HuH-7 (cell line): ENCODE measurements at places on chromosomes 3 and 15.

- DNase-seq: no peak
These were observed 57.4 kb downstream of the EEFSEC start for GRCh38 chr3:128210711-128211110.

DNA sequence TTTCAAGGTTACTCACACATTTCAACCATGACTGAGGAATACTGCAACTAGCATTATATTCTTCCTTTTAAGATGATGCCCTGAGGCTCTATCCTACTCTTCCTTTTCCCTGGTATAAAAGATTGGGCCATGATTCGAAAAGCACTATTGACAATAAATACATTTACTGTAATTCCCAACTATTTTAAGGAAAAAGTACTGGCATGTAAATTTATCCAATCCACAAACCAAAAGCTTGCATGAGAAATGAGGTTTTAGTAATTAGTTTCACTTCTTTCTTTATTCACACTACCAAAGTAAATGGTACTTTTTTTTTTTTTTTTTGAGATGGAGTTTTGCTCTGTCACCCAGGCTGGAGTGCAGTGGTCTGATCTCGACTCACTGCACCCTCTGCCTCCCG lies 310.2 kb downstream of the LRRC3B start:
- DNase-seq: no peak

DNA sequence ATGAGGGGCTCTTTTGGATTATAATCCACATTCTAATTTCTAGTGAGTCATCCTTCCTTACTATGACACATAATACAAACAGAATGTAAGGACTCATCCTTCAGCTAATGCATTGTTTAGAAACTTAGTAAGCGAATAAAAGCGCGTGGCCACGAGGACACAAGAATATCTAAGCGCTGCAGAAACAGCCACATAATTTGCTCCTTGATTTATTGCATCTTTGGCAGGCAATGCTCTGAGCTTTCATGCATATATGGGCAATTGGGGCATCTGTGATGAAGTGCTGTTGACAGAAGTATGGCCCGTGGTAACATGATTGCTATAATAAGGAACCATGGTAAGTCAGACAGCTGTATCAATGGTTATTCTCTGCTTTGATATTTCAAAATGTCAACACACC lies 191.3 kb upstream of the ZNF385D start:
- no peak for DNase-seq

DNA sequence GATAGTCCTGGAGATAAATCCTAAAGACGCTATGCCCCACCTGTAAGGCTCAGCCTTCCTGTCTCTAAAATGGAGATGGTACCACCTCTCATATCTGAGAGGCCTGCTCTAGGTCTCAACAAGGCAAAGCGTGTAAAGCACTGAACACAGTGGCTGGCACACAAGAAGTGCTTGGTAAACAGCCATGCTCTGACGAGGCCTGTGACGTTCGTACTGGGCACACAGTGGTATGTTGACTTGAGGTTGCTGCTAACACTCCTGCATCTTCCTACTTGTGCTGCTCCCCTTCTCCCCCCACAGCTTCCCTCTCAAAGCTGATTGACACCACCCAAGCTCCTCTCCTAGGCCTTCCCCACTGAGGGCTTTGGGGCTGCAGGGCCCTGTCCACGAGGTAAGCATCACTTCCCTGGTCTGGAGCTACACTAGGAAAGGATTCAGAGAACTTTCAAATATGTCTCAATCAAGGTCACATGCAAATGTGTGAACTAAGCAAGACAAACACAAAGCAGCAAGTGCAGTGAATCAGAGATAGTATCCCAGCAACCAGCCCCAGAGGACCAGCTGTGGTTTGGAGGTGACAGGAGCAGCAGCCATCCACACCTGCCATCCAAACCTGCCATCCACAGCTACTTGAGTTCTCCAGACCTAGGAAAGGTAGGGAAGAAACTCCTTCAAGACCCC lies 177.5 kb downstream of the STT3B start:
- peak; percentile 28 for DNase-seq

DNA sequence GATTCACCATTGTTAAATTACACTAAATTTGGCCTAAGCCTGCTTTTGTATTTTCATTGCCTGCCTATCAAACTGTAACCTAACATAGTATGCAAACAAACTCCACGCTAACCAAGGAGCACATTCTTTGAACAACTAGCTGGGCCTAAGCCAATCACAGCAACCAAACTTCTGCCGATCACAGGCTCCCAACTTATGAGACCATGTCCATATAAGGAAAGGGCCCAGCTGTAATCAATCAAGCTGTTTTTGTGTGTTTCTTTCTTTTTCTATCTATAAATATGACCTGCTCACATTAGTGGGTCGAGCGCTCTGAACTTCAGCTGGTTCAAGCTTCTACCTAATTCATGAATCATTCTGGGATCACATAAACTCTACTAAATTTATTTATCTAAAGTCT lies 473.6 kb downstream of the SI start:
- DNase-seq: no peak

DNA sequence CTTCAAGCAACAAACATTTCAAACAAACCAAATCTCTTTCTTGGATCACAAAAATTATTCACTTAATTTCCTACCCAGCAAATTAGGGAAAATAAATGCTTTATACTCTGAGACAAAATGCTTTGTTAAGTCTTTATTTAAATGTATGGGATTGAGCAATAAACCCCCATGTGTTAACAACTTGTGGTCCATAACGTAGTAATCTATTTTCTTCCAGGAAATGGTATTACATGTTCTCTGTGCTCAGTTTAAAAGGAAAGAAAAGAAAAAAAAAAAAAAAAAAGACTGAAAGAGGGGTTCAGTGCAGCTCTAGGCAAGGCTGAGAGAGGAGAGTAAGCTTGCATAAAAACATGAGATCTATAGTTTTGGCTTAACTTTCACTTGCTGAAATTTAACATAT lies 102.3 kb downstream of the PIK3CB start:
- DNase-seq: no peak

DNA sequence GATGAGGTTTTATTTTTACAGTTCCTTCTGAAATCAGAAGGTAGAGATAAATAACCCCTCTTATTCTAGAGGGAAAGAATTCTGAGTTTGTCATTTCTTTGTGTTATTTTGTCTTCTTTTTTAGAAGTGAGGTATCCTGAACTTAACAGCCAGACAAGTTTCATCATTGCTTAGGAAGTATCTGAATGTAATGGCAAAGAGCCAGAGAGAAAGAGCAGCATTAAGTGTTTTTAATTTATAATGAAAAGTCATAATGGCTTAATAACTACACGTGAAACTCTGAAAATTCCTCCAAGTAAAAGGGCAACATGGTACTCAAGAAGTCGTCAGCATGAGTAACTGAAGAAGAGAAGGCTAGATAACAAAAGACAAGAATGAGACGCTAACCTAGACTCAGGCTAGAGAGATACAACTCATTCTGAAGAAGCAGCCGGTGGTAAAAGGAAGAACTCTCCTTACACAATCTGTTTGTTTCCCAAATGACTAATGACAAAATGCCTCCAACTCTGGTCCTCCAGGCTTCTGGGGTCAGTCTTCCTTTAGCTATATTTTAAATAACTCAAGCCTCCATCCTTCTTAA lies 116.2 kb upstream of the NECTIN3 start:
- DNase-seq: no peak

DNA sequence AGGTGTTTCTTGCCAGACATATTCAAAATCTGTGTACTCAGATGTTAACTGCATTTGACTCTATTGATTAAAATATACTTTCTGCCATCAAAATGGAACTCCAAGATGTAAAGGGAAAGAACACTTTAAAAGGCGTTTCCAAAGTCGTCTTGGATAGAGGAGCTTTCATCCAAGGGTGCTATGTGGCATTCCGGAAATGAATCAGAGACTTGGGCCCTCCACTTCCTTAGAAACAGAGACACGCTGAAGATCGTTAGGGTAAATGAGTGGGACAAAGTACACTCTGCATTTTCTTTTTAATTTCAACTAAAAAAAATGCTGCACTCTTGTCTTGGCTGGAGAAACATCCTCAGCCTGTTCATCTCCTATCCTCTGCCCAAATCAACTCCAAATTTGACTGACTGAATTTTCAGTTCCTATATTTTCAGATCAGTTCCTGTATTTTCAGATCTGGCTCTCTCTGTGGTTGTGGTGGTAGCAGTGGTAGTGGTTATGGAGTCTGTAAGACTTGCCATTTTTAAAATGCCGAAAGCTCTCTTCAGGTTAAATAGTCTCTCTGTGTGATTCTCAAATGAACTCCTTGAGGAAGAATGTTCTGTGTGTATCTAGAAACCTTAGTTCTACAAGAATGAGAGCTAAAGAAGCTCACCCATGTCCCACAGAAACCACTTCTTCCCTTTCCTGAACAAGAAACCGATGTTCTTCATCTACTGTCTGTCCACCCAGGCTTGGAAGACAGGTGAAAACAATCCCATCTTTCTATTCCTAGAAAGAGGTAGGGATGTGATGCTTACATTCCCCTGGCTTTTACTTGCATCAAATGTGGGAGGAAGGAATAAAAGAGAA lies 156.8 kb upstream of the ICE2 start:
- DNase-seq: no peak

GRCh38 chr3:57948781-57949242 lies 59.4 kb upstream of the FLNB start:
- DNase-seq: no peak
